ENCODE measurements at places on chromosomes 6 and 20.

GRCh38 chr6:147805155-147805554, 296.7 kb downstream of the SAMD5 start:
- DNase-seq: no peak

GRCh38 chr20:21027569-21027968, 78.6 kb downstream of the LINC00237 start:
- DNase-seq: no peak

- no peak for DNase-seq
Measured at GRCh38 chr6:129432738-129433137, 277.2 kb downstream of the ARHGAP18 start.

DNA sequence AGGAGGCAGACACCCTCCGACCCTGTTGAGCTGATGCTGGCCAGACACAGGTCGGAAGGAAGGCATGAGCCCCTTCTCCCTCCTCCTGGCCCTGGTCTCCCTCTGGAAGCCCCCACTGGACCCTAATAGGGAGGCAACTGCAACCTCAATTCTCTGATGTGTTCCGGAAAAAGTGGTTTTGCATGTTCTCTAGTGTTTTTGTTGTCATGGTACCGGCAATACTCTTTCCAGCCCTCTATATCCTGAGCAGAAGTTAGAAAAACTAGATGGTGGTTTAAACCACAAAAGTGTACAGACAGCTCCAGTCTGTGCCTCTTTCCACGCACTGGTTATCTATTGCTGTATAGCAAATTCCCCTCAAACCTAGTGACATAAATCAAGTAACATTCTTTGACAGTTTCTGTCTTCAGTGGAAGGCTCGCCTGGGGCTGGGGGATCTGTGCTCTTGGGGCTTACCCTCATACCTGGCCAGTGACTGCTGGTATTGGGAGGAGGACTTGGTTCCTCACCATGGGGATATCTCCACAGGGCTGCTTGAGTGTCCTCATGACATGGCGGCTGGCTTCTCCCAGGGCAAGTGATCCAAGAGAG, 37.0 kb downstream of the SYTL3 start:
- peak; percentile 30 for DNase-seq

DNA sequence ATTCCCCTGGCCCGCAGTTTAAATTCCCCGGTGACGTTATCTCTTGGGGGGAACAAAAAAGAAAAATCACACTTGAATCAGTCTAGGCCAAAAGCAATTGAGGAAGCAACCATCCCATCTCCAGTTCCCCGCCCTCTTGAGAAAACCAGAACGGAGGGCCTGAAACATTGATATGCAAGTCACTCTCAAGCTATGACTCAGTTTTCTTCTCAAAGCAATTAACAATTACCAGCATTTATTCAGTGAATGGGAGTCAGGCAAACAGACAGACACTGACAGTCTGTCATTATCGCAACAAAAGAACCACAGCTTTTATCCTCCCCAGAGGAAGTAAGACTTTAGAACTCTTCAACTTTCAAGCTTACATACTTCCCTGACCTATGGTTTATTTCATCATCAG, 100.9 kb downstream of the OPRM1 start:
- DNase-seq: no peak

DNA sequence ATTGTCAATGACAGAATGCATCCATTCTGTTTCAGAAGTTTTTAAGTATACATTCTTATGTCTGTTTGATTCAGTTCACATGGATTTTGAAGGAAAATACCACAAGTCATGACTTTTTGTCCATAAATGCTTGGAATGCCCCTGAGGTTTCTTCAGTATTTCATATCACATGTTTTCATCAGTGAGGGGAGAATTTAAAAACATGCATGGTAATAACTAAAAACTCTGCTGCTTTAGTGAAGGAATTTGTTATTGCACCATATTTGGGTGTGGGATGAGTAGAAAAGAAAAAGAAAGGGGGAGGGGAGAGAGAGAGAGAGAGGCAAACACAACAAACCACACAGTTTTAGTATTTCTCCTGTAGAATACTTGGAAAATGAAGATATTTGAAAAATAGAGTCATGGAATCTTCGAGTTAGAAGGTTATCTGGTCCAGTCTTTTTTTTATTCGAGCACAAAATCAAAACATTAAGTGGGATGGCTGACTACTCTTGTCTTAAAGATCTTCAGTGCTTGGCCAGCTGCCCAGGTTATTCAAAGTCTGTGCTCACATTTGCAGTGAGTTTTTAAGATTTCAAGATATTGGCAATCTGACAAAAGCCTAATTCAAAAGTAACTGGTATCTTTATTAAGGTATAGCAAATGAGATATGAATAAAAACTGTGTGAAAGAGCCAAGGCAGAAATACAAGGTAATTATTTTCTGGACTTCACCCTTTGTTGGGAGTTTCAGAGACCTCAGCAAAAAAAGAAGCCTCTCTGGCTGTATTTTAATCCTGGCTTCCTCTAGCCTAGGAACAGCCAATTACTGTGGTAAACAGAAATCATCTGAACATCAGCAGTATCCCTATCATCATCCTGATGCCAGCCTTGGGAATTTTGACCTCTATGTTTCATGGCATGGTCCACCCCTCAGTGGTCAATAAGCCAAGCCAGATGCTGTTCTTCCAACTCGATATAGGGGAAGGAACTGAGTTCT, 687.9 kb upstream of the CITED2 start:
- no peak for DNase-seq

DNA sequence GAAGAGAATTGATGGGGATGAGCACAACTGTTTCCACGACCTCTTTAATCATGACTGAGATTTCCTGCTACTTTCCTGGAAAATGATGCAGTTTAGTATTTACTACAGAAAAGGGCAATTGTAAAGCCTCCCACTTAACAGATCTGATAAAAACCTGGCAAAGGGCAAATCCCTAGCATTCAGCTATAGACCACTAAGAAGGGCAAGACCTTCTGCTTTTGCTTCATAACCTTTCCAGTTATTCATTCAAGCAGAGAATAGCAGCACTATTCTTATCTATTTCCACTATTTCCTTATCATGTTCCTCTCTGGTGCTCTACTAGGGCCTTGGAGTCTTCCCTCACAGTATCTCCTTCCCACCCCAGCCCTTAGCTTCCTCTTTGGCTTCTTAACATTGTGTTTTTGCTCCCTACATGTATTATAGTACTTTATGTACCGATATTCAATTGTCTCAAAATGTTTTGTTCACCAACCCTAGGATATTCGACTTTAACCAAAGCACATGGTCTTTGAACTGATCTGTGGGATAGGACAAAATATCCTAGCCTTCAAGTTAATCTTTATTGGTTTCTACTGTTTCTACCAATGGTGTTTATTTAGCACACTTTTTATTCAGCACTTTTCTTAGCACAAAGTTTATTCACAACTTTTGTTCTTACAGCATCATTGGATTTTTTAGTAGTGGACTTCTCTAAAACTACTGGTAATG, 32.7 kb upstream of the MANEA start:
- no peak for DNase-seq

- no peak for DNase-seq
Measured at GRCh38 chr6:11769811-11770545, 8.6 kb downstream of the ADTRP start.

- DNase-seq: no peak
Measured at GRCh38 chr6:143839196-143839595, 3.9 kb upstream of the LTV1 start.

DNA sequence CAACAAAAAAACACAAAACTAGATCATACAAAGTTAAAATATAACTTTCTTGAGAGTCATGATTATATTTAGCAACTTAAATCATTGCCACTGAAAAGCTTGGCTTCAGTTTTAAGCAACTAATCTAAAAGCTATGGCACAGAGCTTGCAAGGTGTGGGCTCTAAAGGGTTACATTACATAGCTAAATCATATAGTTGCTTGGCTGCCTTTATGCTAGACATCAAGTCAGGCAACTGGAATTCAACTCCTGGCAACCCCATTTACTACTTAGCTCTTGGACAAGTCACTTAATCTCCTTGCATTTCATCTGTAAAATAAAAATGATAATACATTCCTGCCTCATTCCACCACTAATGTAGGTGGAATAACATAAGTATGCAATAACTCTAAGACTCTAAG, 40.9 kb upstream of the GCM1 start:
- no peak for DNase-seq

- DNase-seq: no peak
Measured at GRCh38 chr6:163180874-163181541, 233.5 kb upstream of the QKI start.

GRCh38 chr6:108801366-108801765, 46.9 kb upstream of the ARMC2 start:
- no peak for DNase-seq

GRCh38 chr6:31399589-31400466, 3.6 kb upstream of the MICA start:
- peak; percentile 34 for DNase-seq

DNA sequence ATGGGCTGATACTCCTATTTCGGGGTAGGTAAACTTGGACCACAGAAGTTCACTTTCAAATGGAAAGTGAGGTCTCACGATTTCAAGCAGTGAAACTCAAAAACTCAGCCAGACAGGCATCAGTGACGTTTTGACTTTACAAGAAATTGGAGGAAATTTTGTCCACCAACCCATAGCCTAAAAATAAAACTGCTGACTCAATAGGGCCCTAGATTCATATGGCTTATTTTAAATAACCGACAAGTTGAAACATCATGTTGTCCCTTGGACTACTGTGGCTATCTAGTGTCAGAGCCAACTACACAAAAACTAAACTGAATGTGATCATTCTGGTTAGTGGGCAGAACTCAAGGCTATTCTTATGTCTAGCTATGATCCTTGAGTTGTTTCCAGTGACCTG, 486.3 kb downstream of the GRIK2 start:
- DNase-seq: no peak

- no peak for DNase-seq
Measured at GRCh38 chr6:16852671-16853070, 91.4 kb upstream of the ATXN1 start.

DNA sequence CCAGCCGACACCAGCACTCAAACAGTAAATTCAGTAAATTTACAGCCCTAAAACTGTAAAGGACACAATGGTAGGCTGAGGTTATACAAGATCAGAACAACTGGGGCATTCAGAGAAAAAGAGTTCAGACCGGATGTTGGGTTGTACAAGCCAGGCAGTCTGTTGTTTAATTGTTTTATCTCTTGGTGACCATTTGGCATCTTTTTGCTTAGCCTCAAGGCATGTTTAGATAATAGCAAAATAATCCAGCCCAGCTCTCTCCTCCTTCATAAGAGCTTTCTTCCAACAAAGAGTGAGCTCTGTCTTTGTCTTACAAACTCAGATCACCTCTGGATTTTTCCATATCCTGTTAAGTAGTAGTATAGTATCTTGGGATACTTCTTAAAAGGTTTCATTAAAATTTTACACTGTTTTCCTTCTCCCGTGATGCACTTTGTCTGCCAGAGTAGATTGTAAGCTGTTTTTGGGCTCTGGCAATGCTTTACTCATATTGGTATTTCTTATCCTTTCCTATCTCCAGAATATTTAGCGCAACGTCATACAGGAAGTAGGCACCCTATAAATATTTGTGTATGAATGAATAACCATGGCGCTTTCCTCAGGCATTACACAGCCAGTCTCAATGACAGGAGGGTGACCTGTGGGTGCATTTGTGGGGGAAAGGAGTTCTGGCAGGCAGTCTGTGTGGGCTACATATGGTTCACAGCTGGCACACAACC, 35.6 kb upstream of the TRAM2 start:
- DNase-seq: no peak

- no peak for DNase-seq
Measured at GRCh38 chr20:35199740-35200139, 26.8 kb upstream of the MMP24 start.

DNA sequence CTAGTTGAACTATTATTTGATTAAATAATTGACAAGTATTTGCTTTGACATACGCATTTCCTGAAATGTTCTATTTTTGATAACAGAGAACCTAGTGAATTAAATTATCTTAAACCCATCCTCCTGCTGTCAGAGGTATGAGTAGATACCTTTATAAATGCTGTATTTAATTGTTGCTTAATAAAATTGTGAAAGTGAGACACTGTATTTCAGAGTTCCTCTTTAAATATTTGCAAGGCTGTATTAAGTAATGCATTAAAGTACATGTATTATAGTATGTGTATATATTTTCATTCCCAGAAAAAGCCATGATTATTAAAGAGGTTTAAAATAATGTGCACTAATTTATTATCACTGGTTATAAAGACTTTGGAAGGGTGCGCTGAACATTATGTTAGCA, 483.8 kb downstream of the TFAP2B start:
- DNase-seq: no peak

GRCh38 chr20:48720256-48720985, 107.4 kb downstream of the PREX1 start:
- no peak for DNase-seq

DNA sequence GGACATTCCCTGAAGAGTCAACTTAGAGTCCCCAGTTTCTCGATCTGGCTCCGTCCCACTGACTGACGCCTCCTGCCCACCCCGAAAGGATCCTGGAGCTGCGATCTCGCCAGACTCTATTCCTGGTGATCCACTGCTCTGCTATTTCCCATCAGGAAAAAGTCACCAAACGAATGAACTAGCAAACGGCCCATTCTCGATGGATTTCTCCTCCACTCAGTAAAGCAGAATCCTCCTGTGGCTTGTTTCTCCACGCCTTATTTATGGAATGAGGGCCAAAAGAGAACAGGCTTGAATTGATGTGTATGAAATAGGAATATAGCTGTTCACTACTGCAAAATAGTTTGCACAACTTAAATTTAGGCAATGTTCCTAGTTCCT, 5.4 kb downstream of the NKX2-4 start:
- DNase-seq: no peak

DNA sequence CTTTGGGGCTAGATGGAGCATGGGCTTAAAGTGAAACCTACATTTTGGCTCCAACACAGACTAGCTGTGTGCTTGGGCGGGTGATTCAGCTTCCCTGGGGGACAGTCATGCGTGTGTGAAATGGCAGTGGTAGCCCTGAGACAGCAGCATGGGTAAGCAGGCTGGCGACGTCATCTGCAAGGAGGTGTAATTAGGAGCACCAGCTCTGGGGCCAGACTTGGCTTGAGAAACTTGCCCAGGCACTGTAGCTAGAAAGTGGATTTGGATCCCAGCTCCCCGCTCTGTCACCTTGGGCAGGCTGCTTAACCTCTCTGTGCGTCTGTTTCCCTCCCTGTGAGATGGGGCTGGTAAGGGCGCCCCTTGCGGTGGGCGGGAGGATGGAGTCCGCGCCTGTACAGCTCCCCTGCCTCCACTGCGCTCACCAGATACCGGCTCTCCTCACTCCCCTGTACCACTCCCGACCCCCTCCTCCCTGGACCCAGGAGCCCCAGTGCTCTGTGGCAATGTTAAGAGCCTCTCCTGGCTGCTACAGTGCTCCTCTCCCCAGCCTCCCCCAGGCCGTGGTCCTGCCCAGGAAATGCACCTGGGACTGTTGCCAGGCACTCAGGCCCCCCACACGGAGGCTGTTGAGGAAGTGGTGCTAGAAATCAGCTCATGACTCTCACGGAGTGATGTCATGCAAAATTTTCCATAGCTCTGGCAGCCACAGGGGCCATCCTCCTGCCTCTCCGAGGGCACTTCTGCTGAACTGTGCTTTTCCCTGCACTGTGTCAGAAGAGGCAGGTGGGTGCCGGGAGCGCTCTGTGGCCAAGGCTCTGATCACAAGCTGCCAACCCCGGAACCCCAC, 44.6 kb downstream of the SYNJ2 start:
- peak; percentile 61 for DNase-seq

- DNase-seq: no peak
Measured at GRCh38 chr6:7154341-7155139, 46.8 kb downstream of the RREB1 start.
